Spinal cord (tissue), 10 donors: ENCODE measurements at places on chromosomes 2 and 18.

DNA sequence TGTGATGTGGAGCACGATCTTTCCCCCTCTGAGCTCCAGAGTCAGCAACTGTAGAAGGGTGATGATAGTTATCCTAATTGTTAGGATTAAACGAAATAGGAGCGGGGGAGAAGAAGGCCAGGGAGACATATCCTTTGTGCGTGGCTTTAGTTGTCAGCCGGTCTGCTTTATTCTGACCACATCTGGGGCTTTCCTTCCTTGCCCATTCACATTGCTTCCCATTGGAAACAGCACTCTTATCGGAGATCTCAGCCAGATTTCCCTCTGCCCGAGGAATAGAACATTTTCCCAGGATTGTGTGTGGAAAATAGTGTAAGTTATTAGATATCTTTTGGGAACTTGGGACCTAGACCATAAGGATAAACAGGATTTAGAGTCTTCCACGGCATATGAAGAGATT, 1.5 kb downstream of the RALB start:
- no peak for DNase-seq

- DNase-seq: no peak
Observed at GRCh38 chr2:8643996-8644356, 37.9 kb upstream of the ID2 start.

- DNase-seq: no peak
Observed at GRCh38 chr2:239499726-239500573, 99.1 kb upstream of the HDAC4 start.

- DNase-seq: no peak
Observed at GRCh38 chr2:73516033-73516432, 126.2 kb downstream of the NAT8 start.

- no peak for DNase-seq
Observed at GRCh38 chr2:77149565-77149964, 372.6 kb downstream of the LRRTM4 start.
